Dermis blood vessel endothelial cell (primary cell): ENCODE measurements at places on chromosomes 13 and 19.
A peak's percentile ranks its signal among the peaks of the same experiment; 100 is the strongest.

DNA sequence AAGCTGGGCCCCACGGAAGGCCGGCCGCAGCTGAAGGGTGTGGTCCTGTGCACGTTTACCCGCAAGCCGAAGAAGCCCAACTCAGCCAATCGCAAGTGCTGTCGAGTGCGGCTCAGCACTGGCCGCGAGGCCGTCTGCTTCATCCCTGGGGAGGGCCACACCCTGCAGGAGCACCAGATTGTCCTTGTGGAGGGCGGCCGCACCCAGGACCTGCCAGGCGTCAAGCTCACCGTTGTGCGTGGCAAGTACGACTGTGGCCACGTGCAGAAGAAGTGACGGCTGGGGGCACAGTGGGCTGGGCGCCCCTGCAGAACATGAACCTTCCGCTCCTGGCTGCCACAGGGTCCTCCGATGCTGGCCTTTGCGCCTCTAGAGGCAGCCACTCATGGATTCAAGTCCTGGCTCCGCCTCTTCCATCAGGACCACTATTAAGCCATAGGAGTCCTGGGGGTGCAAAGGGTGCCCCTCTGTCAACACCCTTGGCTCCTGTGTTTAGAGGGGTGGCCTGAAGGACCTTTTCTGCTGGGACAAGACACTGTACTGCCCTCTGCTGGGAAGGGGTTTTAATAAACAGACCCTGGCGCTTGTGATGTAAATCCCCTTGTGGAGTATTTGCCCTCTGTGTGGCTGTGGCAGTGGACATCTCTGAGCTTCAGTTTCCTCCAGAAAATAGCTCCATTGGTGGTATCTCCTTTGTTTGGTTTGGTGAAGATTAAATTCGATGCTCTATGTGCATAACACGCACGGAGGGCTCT is 1.9 kb downstream of the MRPS12 start:
- DNase-seq = peak; percentile 80

GRCh38 chr19:44883922-44884321 is 7.1 kb upstream of the TOMM40 start:
- DNase-seq = no peak

GRCh38 chr19:54478677-54479266 is 5.7 kb upstream of the CDC42EP5 start:
- peak; percentile 78 for DNase-seq

DNA sequence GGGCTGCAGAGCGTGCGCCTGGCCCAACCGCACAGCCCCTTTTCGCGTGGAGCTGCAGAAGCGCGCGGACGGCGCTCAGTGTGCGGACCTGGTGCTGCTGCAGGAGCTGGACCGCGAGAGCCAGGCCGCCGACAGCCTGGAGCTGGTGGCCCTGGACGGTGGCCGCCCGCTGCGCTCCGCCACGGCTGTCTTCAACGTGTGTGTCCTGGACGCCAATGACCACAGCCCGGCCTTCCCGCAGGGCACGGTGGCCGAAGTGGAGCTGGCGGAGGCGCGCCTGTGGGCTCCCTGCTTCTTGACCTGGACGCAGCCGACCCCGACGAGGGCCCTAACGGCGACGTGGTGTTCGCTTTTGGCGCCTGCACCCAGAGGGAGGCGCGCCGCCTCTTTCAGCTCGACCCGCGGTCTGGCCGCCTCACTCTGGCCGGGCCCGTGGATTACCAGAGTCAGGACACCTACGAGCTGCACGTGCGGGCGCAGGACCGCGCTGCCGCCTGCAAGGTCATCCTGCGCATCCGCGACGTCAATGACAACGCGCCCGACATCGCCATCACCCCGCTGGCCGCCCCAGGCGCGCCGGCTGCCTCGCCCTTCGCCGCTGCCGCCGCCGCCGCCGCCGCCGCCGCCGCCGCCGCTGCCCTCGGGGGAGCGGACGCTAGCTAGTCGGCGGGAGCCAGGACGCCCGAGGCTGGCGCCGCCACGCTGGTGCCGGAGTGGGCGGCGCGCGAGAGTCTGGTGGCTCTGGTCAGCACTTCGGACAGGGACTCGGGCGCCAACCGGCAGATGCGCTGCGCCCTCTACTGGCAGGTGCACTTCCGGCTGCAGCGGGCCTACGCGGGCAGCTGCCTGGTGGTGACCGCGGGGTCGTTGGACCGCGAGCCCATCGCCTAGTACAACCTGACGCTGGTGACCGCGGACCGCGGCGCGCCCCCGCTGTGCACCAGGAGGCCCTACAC is 172.2 kb downstream of the OLFM4 start:
- DNase-seq = peak; percentile 2

DNA sequence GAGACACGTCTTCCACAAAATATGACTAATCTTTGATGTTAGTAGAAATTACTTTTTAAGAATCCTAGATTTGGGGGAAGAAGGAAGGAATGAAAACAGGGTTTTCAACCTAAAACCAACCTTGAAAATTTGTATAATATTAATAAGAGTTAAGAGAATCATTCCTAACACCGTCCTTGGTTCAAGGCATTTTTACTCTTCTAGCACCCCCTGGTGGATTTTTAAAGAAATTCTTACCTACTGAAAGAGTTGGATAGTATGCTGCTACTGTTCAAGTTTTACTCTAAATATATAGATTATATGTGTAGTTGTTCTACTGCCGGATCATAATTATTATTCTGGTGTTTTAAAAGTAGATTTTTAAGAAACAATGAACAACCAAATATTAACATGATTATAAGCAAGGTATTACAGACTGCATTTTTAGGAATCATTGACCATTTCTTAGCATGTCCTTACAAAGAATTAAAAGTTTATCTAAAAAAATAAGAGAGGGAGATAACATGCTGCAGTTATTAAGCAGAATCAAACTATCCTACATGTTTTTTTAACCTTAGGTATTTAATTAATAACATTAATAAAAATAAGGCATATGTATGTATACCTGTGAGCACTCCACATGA is 7.4 kb upstream of the SLITRK6 start:
- peak; percentile 40 for DNase-seq

DNA sequence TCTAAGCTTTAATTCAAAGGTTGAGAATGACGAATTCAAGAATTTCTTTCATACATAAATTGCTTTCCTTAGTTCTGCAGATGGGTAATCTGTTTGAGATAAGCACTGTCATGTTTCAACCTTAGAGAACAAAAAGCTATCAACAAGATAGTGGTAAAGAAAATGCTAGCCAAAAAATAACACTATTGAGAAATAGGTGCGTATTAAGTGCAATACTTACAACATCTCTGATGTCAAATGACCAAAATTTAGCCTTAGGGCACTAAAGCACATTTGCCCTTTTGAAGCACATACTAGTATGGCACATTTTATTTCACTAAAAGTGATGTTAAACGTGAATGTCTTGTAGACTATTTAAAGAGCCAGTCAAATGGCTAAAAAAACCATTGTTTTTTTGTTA is 4.9 kb downstream of the KBTBD6 start:
- no peak for DNase-seq

GRCh38 chr13:26881154-26881553 is 120.6 kb upstream of the GPR12 start:
- DNase-seq = peak; percentile 16

DNA sequence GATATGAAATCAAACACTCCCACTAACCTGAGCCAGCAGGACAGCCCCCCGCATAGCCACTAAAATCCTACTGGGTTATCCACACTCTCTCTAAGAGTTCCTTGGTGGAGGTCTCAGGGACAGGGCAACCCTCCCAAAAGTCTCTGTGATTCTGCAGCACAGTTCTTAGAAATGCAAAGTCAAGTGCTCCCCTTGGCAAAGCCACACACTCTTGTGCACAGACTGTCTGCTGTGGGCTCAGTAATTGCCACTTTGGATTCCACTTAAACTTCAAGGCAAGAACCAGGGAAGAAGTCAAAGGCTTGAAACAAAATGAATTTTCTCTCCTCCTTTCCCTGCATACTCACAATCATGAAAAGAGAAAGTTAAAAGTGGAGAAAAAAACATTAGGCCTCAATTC is 61.5 kb downstream of the DOCK9 start:
- DNase-seq = no peak

DNA sequence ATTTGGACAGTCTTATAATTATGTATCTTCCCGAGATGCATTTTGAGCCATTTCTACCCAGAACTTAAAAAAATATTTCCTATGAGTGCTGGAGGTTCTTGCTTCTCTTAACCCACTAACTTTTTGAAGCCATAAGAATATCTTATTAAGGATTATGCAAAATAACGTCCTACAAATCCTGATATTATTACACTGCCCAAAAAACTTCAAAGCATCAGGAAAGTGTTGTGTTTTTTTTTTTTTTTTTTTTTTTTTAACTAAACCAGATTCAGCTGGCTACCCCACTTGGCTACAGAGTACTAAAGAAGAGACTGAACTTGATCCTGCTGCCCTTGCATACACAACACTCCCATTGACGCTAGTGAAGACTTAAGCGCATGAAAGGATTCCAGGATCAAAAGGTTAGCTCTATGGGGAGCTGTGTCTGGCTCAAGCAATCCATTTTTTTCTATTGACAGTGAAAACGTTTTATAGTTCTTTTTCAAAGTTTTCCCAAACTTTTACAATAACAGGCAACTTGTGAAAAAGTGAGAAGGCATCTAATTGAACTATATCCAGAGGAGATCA is 141.4 kb downstream of the KCNRG start:
- DNase-seq = no peak

DNA sequence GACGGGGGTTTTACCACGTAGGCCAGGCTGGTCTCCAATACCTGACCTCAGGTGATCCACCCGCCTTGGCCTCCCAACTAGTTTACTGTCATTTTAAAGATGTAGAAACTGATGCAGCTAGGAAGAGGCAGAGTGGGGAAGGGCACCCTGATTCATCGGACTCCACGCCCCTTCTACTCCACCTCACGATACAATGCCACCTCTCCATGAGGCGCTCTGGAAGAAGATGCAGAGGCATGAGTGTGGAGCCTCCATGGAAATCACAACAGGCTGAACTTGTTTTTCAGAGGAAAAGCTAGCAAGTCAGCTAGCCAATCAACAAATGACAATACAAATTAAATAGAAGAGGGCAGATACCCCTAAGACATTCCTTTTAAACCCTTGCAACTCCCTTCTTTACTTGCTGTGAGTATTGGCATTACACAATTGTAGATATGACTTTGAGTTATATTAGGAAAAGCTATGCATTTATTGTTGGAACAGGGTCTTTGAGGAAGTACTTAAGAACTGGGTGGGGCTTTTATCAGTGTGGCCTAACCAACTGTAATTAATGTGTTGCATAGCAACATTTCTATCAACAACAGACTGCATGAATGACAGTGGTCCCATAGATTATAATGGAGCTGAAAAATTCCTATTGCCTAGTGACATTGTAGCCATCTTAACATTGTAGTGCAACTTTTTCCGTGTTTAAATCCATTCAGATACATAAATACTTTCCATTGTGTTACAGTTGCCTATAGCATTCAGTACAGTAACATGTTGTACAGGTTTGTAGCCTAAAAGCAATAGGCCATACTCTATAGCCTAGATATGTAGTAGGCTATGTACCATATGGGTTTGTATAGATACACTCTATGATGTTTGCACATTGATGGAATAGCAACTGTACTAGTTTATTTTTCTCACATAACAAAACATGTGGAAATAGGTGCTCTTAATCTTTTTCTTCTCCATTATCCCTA is 17.6 kb downstream of the WDFY2 start:
- no peak for DNase-seq

GRCh38 chr13:39612023-39612637 is 9.1 kb upstream of the LHFPL6 start:
- DNase-seq = peak; percentile 85

DNA sequence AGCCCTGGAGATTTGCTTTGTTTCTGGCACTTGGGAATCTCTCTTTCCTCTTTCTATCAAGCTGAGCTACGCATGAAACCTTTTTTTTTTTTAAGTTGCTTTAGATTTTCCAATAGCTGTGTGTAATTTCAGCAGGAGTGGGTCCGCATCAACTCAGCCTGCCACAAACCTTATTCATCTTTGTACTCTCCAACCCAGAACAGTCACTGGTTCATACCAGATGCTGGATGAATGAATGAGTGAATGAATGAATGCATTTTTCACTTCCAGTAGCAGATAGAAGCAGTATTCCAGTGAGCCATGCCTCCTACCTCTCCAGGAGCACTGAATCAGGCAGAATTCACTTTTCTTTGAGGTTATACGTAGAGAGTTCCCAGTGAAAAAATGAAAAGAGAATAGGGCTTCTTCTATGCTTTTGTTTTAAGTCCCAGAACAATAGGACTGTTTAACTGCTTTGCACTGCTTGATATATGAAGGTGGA is 221.1 kb downstream of the TM9SF2 start:
- DNase-seq = no peak

- peak; percentile 54 for DNase-seq
Measured at GRCh38 chr19:46218160-46218559, 11.4 kb upstream of the IGFL1 start.

DNA sequence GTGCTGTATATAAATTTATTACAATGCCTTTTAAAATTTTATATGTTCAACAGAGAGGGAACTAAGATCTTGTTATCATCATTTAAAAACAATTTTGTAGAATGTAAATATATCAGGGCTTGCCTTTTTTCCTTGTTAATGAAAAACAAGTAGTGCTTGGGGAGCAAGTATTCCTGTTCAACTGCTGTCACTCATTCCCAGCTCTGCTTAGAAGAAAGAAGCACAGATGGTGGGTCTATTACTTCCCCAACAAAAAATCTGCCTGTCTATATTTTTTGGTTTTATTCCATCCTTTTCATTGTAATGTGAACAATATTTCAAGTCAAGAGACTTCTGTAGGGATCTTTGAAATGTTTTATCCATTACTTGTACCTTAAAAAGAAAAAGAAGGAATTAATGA is 503.9 kb downstream of the GPC5 start:
- DNase-seq = no peak

GRCh38 chr13:72823724-72824123 is 41.8 kb downstream of the PIBF1 start:
- DNase-seq = no peak

DNA sequence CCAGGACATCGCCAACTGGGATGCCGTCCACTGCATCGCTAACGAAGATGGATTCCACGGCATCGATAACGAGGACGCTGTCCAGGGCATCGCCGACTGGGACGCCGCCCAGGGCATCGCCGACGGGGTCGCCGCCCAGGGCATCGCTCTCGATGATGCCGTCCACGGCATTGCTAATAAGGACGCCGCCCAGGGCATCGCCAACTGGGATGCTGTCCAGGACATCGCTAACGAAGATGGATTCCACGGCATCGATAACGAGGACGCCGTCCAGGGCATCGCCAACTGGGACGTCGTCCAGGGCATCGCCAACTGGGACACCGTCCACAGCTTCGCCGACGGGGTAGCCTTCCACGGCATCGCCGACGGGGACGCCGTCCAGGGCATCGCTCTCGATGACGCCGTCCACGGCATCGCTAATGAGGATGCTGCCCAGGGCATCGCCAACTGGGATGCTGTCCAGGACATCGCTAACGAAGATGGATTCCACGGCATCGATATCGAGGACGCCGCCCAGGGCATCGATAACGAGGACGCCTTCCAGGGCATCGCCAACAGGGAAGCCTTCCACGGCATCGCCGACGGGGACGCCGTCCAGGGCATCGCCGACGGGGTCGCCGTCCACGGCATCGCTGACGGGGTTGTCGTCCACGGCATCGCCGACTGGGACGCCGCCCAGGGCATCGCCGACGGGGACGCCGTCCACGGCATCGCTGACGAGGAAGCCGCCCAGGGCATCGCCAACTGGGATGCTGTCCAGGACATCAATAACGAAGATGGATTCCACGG is 948.4 kb downstream of the TUBA3C start:
- no peak for DNase-seq
